Amygdala (tissue), 56 donors: ENCODE measurements at places on chromosomes 7 and 10.

DNA sequence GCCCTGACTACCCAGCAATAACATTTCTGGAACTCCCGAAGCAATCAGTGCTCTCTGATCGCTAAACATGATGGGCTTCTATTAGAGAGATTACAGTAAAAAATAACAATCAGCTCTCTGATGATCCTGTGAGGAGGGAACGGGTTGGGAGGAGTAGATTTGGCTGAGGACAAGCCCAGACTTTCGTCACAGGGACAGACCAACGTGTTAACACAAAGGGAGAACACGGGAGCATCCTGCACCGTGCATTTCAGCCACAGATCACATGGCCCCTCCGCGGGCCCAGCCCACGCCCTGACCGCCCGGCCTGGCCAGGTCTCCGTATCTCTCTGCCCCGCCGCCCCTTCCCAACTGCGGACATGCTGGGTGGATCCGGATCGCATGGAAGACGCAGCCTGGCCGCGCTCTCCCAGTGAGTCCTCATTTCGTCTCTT is 95.0 kb upstream of the AGBL3 start:
- peak; percentile 76 for DNase-seq

- DNase-seq, result no peak
Measured at GRCh38 chr10:112246-112645, 23.0 kb upstream of the ZMYND11 start.

DNA sequence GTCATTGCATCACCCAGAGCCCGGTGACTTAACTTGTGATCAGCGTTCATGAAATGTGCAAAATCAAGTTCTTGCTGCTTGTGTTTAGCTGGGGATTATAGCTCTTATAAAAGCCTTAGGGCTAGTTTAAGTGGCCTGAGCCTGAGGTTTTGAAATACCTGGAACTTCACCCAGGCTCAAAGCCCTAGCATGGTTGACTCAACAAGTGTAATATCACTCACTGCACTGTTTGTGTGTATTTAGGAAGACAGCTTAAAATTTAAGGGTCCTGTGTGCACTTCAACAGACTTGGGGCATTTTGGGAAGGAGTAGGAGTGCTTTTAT is 489.5 kb downstream of the GATA3 start:
- no peak for DNase-seq

DNA sequence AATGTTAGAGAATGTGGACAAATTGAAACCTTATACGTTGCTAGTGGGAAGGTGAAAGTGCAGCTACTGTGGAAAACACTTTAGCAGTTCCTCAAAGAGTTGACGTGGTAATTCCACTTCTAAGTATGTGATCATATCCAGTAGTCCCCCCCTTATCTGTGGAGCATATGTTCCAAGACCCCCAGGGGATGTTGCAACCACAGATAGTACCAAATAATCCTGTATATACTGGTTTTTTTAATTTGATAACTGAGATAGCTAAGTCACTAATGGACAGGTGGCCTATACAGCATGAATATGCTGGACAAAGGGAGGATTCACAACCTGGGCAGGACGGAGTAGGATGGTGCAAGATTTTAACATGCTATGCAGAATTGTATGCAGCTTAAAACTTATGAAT is 36.8 kb downstream of the PCGF5 start:
- no peak for DNase-seq

- DNase-seq, result no peak
Measured at GRCh38 chr7:121012919-121013318, 24.4 kb downstream of the CPED1 start.

GRCh38 chr10:87030912-87031635 is 11.0 kb downstream of the FAM25A start:
- no peak for DNase-seq

GRCh38 chr10:104307576-104308438 is 30.5 kb downstream of the ITPRIP start:
- DNase-seq, result no peak

- DNase-seq, result no peak
Measured at GRCh38 chr10:77949167-77949566, 22.6 kb upstream of the DLG5 start.

DNA sequence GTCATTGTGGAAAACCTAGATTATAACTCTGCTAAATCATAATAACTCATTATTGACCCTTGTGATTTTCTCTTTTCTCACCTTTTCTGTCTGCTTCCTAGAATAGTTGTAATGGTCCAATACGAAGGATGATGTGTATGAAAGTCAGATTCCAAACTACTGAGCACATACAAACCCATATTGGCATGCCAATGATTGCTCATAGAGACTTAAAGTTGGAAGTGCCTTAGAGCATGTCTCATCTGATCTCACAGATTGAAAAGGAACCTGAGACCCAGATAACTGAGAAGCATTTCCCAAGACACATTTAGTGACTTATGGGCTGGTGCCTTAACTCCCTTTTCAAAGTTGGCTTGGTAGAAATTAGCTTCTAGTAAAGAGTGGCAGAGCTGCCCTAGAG is 594.3 kb downstream of the REEP3 start:
- DNase-seq, result no peak

DNA sequence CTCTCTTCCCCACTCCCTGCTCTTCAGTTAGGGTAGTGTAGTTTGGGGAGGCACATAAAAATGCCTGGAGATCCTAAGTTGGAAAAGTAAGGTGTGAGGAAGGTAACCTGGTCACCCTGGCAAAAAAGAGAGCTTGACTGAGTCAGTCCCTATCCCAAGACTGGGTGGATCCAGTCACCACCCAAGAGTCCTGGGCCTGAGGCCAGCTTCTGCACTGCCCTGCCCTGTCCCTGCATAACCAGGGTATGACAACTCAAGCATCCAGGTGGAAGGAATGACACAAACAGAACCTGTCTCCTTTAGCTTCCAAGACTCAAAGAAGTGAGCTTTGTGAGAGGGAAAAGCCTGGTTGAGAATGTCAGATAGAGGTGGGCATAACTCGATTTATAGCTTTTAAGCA is 26.9 kb upstream of the SORBS1 start:
- DNase-seq, result no peak

DNA sequence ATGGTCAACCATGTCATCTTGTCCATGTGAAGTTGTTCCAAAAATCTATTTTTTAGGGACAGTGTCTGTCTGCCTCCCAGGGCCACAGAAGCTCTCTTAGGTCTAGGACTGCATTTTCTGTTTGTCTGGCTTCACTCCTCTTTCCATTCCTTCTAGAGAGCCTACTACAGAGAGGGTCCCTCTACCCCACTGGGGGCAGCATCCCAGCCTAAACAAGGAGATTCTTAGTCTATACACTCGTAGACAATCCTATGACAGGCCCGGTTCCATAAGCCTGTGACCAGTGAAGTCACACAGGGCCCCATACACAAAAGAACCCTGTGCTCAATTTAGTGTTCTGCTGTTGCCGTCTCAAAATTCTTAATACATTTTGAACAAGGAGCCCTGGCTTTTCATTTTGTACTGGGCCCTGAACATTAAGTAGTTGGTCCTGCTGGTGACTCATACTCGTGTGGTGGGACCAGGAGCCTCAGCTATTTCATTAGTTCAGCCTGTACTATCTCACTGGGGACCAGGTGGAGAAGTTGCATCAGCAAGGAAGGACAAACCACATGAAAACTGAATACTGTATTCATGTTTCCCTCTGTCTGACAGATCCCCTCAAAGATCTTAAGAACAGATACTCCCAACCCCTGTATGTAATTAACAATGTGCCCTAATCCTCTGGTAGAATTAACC is 23.5 kb upstream of the FAM180A start:
- DNase-seq, result no peak

- DNase-seq, result no peak
Measured at GRCh38 chr7:105246679-105247078, 142.0 kb downstream of the SRPK2 start.

DNA sequence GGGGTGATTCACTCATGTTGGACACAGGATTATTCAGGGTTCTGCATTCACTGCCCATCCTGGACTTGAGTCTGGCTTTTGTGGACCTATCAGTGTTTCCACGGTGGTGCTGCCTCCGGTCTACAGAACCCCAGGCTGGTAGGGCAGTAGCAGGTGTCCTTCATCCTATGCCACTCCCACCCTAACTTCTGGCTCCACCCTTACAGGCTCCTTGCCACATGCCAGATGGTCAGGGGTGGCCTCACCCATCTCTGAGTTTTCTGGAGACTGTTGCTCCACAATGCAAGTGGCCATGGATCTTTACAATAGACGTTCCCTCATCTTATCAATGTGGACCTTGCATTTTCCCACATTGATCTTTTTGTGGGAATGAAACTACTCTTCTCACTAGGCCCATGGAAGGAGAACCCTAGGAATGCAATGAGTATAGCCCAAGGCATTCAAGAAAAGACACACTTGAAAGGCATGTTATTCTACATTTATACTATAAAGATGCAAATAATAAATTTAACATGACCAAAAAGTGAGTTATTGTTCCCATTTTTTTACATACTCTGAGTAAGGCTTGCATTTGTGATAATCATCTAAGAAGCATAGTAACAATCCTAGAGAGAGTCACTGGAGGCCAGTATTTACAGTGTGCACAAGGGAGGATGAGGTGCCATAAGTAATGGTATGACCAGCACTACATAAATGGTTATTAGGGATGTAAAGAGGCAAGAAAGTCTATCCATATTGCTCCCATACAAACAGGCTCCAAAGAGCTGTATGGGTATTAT is 57.4 kb upstream of the ADO start:
- no peak for DNase-seq

DNA sequence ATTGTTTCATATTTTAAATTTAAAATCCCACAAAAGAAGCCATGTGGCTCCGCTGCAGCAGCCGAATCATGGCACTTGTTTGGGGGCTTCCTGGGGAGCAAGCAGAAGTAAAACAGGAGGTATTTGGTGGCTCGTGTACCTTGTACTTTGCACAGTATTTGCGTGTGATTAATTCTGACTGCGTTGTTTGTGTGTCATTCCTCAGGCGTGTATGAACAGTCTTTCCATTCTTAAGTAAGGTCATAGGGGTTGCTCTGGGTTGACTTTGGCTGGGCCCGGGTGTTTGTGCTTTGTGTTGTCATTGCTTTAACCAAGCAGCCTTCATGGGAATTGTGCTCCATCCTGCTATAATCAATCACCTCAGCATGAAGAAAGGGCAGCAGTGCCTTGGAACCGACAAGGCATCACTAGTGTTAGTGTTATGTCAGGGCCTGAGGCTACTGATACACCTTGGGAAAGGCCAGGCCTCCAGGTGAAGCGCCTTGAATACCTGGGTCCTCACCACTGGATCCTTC is 182.4 kb downstream of the ARHGAP21 start:
- no peak for DNase-seq

DNA sequence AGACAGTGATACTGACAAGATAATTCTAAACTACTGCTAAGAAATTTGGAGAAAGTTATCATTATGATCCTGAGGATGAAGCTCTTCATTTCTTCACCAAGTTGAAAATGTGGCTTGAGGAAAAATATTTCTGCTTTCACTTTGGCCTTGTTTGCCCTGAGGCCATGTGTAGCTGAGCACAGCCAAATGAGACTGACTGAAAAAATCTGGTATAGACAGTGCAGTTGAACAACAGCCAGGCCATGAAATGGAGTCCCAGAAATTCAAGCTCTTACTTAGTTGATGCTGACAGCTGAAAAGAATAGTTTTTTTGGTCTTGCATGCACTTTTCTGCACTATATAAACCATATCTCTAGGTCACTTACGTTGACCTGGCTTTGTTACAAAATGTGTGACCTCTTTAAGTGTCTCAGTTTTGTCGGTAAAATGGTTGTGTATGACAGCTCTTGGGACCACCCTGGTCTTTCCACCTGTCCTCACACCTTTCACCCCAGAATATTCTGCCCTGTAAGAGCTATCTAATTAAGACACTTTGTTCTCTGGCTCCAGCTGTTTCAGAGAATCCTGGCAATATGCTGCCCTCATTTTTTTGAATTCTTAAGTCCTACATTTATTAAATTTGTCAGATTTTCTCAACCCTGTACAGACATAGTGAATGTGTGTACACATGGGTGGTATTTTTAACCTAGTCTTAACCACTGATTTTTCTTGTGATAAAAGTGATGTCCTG is 91.3 kb downstream of the CD36 start:
- no peak for DNase-seq

- DNase-seq, result peak; percentile 44
Measured at GRCh38 chr10:71396084-71396710, 523 bp upstream of the CDH23 start.

DNA sequence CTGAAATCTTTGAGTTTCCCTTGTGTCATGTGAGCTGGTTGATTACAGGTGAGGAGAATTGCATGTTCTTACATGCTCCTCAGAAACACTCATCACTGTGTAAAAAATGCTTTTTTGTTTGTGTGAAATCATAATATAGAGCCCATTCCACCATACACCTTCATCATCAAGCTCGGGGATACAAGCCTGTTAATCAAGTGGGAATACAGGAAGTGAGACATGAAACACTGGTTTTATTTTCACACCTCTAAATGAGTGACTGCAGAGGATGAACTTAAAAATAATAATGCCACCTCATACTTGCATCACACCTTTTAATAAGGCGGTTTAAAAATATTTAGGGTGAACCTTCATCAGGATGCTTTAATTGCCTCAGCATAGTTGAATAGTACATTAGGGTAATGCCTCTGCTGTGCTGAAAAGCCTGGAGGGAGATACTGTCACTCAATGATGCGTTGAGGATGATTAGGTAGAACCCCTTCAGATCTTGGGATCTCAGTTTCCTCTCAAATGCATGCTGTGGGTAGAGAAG is 164.6 kb downstream of the AUTS2 start:
- DNase-seq, result no peak

GRCh38 chr7:2488681-2489080 is 12.5 kb upstream of the GRIFIN start:
- DNase-seq, result no peak

DNA sequence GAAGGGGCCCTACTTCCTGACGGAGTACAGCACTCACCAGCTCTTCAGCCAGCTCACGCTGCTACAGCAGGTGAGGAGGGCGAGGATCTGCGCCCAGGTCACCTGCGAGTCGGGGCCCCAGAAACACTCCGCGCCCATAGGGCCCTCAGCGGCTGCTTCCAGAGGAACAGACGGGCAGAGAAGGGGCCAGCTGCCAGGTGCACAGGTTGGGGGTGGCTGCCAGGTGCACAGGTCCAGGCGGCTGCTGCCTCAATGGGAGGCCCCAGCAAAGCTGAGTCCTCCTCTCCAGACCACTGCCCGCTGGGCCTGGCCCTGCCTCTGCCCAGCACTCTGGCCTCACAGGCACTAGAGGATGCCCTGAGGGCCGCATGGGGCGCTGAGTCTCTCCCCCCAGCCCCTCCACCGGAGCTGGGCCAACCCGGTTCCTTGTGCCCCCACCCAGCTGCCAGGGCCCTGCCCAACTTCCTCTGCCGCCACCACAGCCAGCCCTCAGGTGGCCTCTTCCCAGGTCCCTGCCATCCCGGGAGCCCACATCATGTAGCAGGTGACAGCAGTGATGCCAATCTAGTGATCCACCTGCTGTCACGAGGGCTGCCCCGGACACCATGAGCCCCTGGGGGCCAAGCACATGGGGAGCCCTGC is 17.0 kb upstream of the UTF1 start:
- DNase-seq, result no peak
